NCI-H2081 treated with DMSO at 0.1 percent for 48 hours (cell line): ENCODE measurements at places on chromosomes 5 and 9.

DNA sequence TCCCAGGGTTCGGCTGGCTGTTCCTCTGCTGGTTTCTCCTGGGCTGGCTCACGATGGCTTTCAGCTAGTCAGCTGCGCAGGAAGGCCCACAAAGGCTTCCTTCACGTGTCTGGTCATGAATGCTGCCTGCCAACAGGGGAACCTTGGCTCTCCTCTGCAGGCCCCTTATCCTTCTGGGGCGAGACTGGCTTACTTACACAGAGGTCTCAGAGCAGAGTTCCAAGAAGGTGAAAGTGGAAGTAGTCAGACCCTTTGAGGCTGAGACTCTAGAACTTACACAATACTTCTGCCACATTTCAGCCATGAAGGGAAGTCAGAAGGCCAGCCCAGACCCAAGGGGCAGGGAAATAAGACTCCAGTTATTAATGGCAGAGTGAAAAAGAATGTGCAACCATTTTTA, 99.5 kb downstream of the LHFPL2 start:
- no peak for DNase-seq

DNA sequence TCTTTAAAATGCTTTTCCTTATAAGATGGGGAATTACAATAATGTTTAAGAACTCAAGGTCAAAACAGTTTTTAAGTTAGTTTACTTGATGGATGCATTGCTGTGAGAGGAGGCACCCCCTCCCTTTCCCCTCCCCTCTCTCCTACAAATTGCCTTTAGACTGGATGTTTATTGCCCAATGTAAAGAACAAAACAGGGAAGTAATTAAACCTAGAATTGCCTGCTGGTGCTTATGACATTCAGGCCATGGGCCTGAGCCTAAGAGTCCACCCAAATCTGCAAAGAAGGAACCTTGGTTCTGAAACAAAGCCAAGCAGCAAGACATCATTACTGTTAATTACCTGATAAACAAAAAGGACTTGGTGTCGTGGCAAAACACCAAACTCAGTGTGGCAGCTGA, 630.3 kb downstream of the ISL1 start:
- DNase-seq: peak; percentile 94

DNA sequence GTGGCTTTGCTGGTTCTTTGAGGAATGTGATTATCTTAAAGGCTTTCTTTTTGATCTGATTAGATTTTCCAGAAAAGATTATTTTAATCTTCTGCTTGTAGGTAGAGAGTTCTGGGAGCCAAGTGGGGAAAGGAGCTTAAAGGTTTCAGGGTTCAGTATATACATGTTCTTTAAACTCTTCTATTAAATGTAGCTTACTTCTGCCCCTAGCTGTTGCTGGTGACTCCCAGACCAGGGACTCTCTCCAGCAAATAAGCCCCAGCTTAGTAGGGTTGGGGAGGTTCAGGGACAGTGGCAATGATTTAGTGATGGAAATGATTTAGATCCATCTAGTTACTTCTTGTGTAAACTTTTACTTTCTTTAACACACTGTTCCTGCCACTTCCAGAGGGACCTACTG, 72.2 kb downstream of the SLC12A2 start:
- no peak for DNase-seq

DNA sequence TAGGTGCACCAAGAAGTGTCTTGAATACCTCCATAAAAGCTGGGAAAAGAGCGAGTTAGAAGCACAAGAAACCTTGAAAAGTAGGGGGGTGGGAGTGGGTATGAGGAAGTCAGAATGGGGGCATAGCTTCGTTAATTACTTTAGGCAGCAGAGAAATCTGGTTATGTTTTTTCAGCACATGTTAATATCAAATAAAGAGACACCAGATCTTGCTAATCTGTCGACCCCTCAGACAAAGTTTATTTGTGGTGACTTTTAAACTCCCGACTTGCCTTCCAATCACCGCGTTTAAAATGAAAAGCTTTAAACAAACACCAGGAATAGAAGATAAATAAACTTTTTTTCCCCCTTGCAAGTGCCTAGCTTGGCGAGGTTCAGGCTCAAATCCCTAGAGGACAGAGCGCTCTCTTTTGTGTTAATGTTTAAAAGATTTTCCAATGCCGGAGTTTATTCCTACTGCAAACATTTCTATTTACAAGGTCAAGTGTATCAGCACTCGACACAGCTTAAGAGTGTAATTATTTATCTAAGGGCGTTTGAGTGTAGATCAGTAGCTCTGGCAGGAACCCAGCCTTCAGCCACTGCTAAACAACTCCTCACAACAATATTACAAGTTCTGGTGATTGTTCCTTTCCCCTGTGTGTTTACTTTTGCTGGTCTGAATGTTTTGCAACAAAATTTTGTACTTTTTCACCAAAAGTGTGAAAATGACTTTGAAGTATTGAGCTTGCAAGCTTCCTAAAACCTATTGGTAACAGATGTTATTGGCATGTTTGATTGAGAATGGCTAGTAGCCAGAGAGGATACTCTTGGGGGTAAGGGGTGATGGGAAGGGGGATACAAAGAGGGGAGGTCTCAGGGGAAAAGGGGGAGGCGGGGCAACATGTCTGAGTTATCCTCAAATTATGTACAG, 3.8 kb downstream of the GAS1 start:
- no peak for DNase-seq

GRCh38 chr9:92804727-92805126, 40.1 kb upstream of the BICD2 start:
- no peak for DNase-seq

DNA sequence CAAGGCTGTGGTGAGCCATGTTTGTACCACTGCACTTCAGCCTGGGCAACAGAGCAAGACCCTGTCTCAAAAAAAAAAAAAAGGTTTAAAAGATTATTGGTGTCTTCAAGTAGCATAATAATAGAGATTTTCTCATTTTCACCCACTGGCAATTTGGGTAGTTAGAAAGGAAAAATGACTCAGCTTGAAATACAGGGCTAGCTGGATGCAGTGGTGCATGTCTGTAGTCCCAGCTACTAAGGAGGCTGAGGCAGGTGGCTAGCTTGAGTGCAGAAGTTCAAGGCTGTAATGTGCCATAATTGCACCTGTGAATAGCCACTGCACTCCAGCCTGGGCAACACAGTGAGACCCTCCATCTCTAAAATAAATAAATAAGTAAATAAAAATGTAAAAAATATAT, 111.1 kb downstream of the ARRDC3 start:
- no peak for DNase-seq

- no peak for DNase-seq
These were observed 124.9 kb upstream of the RUSC2 start for GRCh38 chr9:35364817-35365585.

DNA sequence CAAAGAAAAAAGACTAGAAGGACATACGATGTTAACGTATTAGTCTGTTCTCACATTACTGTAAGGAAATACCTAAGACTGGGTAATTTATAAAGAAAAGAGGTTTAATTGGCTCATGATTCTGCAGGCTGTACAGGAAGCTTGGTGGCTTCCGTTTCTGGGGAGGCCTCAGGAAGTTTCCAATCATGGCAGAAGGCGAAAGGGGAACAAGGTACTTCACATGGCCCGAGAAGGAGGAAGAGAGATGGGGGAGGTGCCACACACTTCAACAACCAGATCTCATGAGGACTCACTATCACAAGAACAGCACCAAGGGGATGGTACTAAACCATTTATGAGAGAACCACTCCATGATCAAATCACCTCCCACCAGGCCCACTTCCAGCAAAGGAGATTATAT, 110.1 kb downstream of the CARTPT start:
- no peak for DNase-seq

GRCh38 chr5:103346162-103346748, 87.7 kb downstream of the MACIR start:
- DNase-seq: no peak

- DNase-seq: no peak
These were observed 86.8 kb downstream of the NLN start for GRCh38 chr5:65808818-65809217.

DNA sequence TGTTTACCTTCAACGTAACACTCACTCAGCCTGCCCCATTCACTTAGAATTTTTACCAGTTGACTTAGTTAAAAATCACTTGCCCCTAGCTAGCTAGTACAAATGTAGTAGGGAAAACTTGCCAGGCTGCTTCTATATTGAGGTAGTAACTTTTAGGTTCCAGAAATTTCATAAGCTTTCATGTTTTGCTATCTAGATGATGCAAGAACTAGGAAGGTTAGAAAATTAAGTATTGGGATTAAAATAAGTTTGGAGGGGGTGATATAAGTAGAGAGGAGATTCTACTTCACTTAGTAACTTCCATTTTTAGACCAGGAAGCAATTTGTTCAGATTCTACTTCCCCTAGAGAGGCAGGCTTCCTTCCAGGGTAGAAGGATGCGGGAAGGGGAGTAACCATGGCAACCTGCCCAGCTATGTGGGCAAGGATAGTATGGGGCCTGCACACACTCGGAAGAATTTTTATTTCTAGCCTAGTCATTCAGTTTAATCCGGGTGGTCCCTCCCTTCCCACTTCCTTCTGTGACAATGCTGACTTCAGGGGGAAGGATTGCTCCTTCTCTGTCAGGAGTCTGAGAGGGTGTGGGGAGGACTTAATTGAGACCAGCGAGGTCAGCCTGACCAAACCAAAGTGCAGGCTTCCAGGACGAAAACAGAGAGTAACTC, 4.2 kb downstream of the DAB2 start:
- DNase-seq: no peak

- no peak for DNase-seq
These were observed 302.2 kb downstream of the ZNF608 start for GRCh38 chr5:124444147-124444775.

DNA sequence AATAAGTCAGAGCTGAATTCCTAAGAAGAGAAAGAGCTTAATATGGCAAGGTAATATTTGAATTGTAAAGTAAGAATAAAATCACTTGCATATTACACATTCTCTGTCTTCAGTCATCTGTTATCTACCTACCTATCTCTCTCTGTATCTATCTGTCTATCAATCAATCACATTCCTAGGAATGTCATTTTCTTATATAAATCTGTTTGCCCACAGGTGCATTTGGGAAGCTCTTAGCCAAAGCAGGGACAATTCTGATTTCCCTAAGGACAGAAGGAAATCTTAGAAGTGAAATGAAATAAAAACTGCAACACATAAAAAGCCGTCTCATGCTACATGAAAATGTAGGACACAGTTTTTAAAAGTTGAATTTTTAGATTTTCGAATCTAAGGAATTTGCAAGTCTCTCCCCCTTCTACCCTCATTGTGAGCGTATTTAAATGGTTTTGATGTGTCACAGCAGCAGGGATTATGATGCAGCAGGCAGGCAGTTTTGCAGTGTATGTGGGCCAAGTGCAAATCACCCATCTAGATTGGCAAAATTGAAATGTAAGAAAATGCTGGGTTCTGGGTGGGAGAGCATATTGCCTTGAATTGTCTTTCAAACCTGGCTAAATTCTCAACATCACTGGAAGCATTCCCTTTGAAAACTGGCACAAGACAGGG, 155.7 kb downstream of the ACER2 start:
- DNase-seq: no peak

- no peak for DNase-seq
These were observed 188.3 kb downstream of the OLFM1 start for GRCh38 chr9:135275571-135276289.

GRCh38 chr5:128109138-128109537, 25.6 kb downstream of the SLC12A2 start:
- no peak for DNase-seq
